Sciatic nerve (tissue), 2 donors: ENCODE measurements at places on chromosomes 3 and 15. TPM values are rescaled to one million over a fixed set of nuclear protein-coding genes. Genes with fewer than 3 reads are reported as not detected.

DNA sequence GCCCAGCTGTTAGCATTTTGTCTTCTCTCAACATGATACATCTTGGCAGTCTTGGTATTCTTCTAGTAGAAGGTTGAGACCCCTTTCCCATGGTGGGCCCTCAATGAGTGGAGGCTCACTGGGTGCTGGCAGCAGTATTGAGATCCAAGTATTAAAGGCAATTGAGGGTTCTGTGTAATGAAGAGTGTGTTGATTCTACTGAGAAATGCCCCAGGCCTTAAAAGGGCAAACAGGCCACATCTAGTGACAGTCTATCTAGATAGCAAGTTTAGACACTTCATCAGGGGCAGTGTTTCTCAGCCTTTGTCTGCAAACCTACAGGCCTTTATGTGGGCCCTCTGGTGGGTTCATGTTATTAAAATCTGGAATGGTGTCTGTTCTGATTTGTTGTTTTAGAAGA lies 9.5 kb downstream of the PPP2R3A start:
- no peak for DNase-seq

GRCh38 chr3:102599819-102600576 lies 165.2 kb downstream of the ZPLD1 start:
- no peak for DNase-seq

Gene C3orf49
- total RNA-seq = not detected

GRCh38 chr15:65060641-65061397 lies 7.0 kb downstream of the RASL12 start:
- no peak for DNase-seq

Gene RHO
- total RNA-seq = not detected
